Gastroesophageal sphincter (tissue), 4 donors: ENCODE measurements at places on chromosomes 3 and 15.
A peak's percentile ranks its signal among the peaks of the same experiment; 100 is the strongest.

- ATAC-seq: no peak
These were observed 417.4 kb upstream of the SEMA6D start for GRCh38 chr15:47299846-47300434.

- no peak for ATAC-seq
These were observed 25.1 kb upstream of the ZKSCAN7 start for GRCh38 chr3:44529927-44530326.

DNA sequence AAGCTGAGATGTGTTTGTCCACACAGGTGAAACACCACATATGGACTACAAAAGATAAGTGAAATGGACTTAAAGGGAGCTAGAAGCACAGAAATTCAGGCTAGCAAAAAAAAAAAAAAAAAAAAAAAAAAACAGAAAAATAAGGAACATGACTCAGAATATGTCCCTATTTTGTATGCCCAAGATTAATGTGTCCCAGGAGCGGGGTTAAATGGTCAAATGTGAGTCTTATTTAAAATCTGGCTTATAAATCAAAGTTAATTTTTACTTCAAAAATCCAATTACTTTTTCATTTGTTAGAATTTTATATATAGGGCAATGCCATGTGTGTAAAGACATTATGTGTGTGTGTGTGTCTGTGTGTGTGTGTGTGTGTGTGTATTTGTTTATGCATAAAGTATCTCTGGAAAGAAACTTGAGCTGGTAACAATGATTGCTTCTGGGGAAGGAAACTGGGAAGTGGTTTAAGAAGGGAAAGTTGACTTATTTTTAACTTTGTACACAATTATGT, 986.5 kb downstream of the ROBO2 start:
- no peak for ATAC-seq

DNA sequence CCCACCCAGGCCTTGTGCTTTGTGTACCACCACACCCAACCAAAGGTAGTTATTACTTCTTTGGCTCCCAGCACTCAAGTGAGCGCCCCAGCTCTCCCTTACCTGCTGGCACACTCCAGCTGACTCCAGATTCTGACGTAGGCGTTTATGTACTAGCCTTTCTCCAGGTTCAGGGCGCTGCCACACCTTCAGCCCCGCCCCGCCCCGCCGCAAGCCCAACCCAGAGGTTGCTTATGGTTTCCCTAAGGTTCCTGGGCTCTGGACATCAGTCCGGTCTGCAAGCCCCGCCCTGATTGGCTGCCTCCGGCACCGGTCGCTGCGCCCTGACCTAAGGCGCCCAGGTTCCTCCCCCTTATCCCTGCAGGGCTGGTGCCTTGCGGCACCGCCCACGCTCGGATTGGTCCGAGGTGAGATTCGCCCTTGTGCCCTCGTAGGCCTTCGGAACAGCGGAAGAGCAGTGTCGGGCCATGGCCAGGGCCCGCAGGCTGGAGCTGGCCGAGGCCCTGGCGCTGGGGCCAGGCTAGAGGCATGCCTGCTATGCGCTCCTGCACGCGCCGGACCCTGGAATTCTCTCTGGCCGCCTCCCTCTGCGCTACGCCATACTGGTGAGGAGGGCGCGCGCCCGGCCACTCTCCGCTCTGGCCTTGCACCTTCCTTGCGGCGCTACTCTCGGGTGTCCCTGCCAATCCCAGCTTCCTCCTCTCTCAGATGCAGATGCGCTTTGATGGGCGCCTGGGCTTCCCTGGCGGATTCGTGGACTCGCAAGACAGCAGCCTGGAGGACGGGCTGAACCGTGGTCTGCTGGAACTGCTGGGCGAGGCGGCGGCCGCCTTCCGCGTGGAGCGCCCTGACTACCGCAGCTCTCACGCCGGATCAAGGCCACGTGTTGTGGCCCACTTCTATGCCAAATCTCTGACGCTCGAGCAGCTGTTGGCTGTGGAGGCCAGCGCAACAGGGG, 19.8 kb upstream of the NUDT16 start:
- peak; percentile 92 for ATAC-seq

- no peak for ATAC-seq
These were observed 1570.1 kb downstream of the SI start for GRCh38 chr3:163508206-163508605.

DNA sequence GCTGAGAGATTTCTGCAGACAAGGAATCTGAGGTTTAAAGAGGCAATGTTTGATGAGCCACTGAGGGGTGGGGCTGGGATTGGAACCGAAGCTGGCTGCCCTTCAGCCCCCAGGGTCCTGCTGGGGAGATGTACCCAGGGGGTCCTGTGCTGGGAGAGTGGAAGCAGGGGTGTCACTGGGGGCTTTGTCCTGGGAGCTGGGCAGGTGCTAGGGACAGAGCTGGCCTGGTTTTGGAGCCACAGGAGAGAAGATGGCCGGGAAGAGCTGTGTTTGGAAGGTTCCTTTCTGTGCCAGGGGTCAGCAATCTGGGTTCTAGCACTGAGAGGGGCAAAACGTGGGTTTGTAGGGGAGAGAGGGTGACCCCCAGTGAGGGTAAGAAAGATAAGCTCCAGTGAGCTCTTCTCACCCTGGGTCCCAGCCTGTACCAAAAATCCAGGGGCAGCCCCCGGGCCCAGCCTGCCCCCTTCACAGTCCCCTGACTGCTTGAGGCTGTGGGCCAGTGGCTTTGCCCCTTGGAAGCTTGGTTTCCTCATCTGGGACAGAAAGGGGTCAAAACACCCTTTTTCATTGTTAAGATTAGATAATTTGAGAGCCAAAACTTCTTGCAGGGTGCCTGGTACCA, 69.6 kb downstream of the SMAD3 start:
- no peak for ATAC-seq

DNA sequence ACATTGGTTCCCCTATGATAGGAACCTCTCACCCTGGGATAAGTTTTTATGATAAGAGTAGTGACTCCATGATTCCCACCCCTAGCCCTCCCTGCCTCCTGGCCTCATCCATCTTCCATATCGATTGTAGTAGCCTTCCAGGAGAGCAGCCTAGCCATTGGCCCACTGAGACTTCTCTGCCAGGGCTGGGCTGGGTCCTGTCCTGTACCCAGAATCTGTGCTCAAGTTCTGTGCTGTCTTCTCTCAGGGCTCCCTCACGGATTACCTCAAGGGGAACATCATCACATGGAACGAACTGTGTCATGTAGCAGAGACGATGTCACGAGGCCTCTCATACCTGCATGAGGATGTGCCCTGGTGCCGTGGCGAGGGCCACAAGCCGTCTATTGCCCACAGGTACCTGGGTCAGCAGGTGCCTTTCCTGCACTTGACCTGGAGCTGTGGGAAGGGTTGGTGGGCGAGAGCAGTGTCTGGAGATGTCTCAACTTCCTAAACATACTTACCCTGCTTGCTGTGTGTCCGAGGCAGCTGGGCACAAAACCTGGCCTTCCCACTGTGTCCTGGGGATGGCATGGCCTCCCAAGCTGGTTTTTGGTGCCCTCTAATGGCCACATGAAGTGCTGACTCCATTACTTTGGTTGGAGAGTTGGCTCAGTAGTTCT, 16.6 kb upstream of the EXOG start:
- peak; percentile 60 for ATAC-seq

DNA sequence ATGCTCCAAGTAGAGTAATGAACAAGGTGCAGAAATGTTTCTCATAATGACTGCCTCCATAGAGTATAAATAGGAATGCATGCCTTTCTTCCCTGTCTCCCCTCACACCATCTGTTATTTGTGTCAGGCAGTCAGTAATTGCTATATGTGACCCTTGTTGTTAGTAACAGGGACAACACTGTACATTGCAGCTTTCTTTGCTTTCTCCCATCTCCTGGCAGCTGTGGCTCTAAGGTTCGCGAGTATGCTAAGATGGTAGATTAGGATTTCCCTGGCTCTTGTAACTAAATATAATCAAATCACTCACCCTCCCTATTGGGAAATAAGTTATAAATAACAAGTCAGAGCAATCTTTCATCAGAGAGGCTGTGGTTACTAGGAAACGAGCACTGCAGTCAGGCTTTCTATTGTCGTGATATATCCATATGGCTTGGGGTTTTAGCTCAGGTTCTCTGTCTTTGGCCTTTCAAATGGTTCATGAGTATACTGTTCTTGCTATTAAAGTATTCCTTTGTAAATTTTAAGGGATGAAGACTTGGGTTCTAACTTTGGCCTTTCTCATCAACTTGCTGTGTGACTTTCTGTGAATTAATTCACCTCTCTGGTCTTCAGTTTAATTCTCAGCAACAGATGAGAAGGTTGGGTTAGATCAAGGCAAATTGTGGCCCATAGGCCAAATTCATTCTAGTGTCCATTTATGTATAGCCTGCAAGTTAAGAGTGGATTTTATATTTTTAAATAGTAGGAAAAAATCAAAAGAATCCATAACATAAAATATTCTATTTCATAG, 8.1 kb upstream of the MINDY4B start:
- no peak for ATAC-seq

DNA sequence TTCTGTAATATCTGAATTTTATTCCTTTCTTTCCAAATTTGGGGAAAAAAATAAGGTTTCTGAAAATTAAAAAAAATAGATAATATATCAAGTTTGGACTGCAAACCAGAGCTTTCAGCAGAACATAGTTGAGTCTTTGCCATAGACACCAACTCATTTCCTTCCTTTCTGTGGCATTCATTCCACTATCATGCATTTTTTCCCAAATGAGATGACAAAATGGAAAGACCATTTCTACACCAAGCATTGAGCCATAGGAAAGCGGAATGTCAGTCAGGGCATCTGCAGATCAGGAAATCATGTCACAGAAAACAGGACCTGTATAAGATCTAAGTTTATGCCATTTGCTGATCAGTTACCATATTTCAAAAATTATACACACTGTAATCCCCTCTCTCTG, 333.3 kb upstream of the THBS1 start:
- no peak for ATAC-seq
